ENCODE measurements at places on chromosomes 7 and 10.

DNA sequence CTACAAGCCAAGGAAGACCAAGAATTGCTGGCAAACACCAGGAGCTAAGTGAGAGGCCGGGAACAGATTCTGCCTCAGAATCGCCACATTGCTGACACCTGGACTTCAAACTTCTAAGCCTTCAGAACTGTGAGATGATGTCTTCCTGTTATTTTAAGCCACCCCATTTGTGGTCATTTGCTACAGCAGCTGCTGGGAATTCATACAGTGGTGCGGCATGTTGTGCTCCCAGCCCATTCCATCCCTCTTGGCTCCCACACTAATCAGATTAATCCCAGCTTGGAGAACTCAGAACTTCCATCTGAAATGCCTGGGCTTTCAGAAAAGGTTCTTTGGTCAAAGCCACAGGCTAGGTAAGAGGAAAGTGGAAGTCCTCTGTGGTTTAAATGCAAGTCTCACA is 24.9 kb downstream of the TCAF1 start:
- no peak overlapping the region for H3K27ac ChIP-seq
- peaks cover 14% of the 10 kb centered on the region for H3K27me3 ChIP-seq
- peak overlapping the region; percentile 1 for H3K4me3 ChIP-seq

DNA sequence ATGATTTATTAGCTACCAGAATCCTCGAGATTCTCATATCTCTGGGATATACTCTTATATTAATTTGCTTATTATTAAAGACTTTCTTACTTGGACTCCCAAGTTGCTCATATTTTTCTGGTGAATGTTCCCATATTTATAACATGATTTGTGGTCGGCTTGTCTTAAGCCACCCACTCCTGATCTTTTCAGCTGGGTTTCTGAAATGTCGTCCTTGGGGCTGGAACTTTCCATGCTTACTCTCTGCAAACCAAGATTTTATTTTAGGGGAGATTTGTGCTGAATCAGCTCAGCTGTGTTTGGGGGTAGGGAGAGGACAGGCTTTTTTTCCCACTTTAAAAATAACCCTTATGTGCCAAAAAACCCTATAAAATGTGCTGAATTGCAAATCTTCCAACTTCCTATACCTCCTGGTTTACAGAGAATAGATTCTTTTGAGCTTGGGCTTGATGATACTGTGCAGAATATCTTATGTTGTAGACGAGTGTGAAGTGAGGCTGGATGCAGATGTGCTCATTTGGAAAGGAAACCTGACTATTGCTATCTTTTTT is 162.1 kb downstream of the SND1 start:
- H3K27ac ChIP-seq: no peak overlapping the region
- H3K4me3 ChIP-seq: no peak overlapping the region
- peaks cover 8% of the 10 kb centered on the region for H3K27me3 ChIP-seq

DNA sequence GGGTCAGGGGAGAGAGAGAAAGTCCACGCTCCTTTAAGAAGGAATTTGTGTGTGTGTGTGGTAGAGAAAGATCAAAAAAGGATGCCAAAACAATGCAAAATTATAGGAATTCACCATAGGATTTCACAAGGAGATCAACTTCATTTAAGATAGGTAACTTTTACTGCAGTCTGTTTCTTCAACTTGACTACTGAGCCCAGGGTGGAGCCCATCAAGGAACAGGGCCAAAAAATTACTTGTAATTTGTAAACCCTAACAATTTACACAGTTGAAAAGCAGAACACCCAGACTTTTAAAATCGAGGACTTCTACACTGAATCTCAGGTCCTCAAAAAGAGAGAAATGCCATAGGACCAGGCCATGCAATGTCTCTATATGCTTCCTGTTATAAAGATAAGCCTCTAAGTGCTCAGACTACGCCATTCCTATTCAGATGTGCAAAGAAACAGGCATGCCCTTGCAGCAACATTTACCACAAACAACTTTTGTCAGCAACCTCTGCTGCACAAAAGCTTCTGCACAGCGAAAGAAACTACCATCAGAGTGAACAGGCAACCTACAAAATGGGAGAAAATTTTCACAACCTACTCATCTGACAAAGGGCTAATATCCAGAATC is 10.6 kb upstream of the GIMAP4 start:
- H3K36me3 ChIP-seq: peaks cover 7% of the 10 kb centered on the region
- no peaks in the 10 kb centered on the region for H3K27me3 ChIP-seq
- no peaks in the 10 kb centered on the region for H3K4me1 ChIP-seq

- H3K36me3 ChIP-seq: no peaks in the 10 kb centered on the region
- H3K4me1 ChIP-seq: no peaks in the 10 kb centered on the region
- DNase-seq: no peak
- H3K4me3 ChIP-seq: no peak overlapping the region
- H3K27ac ChIP-seq: no peak overlapping the region
Measured at GRCh38 chr7:120180221-120180620, 92.8 kb upstream of the KCND2 start.

DNA sequence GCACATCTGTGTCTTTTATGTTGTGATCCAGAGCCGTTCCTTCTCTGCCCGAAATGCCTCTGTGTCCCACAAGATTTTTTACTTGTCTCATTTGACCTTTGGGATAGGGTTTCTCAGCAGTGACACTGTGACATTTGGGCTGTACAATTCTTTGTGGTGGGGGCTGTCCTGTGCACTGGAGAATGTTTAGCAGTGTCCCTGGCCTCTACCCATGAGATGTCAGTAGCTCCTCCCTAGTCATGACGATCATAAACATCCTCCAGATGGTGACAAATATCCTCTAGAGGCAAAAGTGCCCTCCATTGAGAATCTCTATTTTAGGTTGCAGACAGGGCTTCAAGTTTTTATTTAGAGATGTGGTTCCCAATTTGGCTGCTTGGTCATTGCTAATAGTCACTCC is 91.3 kb downstream of the PPP1R17 start:
- no peak overlapping the region for H3K4me3 ChIP-seq
- peaks cover 3% of the 10 kb centered on the region for H3K27me3 ChIP-seq
- H3K27ac ChIP-seq: no peak overlapping the region
- H3K36me3 ChIP-seq: no peaks in the 10 kb centered on the region
- H3K4me1 ChIP-seq: no peaks in the 10 kb centered on the region

- H3K27ac ChIP-seq: no peak overlapping the region
- H3K4me3 ChIP-seq: no peak overlapping the region
- no peak for DNase-seq
- no peaks in the 10 kb centered on the region for H3K36me3 ChIP-seq
Measured at GRCh38 chr7:155574556-155575290, 28.4 kb upstream of the CNPY1 start.

GRCh38 chr10:62830679-62831078 is 14.5 kb upstream of the EGR2 start:
- DNase-seq: no peak
- no peaks in the 10 kb centered on the region for H3K36me3 ChIP-seq
- H3K4me1 ChIP-seq: no peaks in the 10 kb centered on the region
- peaks cover 4% of the 10 kb centered on the region for H3K27me3 ChIP-seq
- no peak overlapping the region for H3K4me3 ChIP-seq

- H3K36me3 ChIP-seq: no peaks in the 10 kb centered on the region
- H3K27ac ChIP-seq: no peak overlapping the region
- no peak for DNase-seq
- no peaks in the 10 kb centered on the region for H3K27me3 ChIP-seq
Measured at GRCh38 chr10:115849197-115849596, 423.8 kb downstream of the GFRA1 start.

- H3K4me3 ChIP-seq: no peak overlapping the region
- H3K36me3 ChIP-seq: no peaks in the 10 kb centered on the region
- no peak overlapping the region for H3K27ac ChIP-seq
- H3K27me3 ChIP-seq: peaks cover 2% of the 10 kb centered on the region
- H3K4me1 ChIP-seq: no peaks in the 10 kb centered on the region
Measured at GRCh38 chr10:56139405-56139804, 221.7 kb downstream of the ZWINT start.

- H3K4me3 ChIP-seq: no peak overlapping the region
- H3K36me3 ChIP-seq: no peaks in the 10 kb centered on the region
- peaks cover 11% of the 10 kb centered on the region for H3K4me1 ChIP-seq
- H3K27me3 ChIP-seq: no peaks in the 10 kb centered on the region
Measured at GRCh38 chr7:3695602-3696001, 394.6 kb downstream of the SDK1 start.
